Immature natural killer cell (primary cell): ENCODE measurements at places on chromosomes 11 and 22.
A peak's percentile ranks its signal among the peaks of the same experiment; 100 is the strongest.

DNA sequence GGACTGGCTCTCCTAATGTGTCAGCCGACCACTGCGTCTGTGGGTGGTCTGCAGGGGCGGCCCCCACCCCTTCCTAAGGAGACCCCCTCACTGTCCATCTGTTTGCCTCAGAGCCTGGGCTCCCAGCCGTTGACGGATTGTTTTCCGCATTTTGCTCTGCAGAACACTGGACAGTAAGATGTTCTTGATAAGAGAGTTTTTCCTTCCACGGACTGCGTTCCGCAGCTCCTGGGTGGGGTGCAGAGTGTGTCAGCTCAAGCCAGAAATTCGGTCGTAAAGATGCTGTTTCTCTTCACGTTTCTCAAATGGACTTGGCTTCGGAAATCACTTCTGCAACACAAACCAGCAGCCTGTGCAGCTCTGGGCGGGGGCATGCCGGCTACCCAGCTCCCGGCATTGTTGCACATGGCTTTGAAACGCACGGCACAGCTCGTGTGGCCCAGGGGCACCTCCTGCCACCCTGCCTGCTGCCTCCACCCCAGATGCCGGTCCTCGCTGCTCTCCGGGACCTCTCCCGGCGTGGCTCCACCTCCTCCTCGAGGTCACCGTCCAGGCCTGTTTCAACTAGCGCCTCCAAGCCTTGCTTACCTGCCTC, 2.9 kb upstream of the MRGPRG start:
- H3K4me1 ChIP-seq = peaks cover 14% of the 10 kb centered on the region
- no peak for DNase-seq
- H3K36me3 ChIP-seq = no peaks in the 10 kb centered on the region
- H3K27ac ChIP-seq = no peak overlapping the region

- no peak overlapping the region for H3K27ac ChIP-seq
- DNase-seq = no peak
- no peaks in the 10 kb centered on the region for H3K36me3 ChIP-seq
- H3K4me3 ChIP-seq = no peak overlapping the region
- peaks cover 10% of the 10 kb centered on the region for H3K4me1 ChIP-seq
Measured at GRCh38 chr11:62333768-62334167, 3.5 kb upstream of the ASRGL1 start.

- DNase-seq = no peak
- no peak overlapping the region for H3K27ac ChIP-seq
- peaks cover 16% of the 10 kb centered on the region for H3K27me3 ChIP-seq
- H3K36me3 ChIP-seq = peaks cover 4% of the 10 kb centered on the region
- no peaks in the 10 kb centered on the region for H3K4me1 ChIP-seq
Measured at GRCh38 chr11:59689015-59689414, 20.2 kb upstream of the PATL1 start.

DNA sequence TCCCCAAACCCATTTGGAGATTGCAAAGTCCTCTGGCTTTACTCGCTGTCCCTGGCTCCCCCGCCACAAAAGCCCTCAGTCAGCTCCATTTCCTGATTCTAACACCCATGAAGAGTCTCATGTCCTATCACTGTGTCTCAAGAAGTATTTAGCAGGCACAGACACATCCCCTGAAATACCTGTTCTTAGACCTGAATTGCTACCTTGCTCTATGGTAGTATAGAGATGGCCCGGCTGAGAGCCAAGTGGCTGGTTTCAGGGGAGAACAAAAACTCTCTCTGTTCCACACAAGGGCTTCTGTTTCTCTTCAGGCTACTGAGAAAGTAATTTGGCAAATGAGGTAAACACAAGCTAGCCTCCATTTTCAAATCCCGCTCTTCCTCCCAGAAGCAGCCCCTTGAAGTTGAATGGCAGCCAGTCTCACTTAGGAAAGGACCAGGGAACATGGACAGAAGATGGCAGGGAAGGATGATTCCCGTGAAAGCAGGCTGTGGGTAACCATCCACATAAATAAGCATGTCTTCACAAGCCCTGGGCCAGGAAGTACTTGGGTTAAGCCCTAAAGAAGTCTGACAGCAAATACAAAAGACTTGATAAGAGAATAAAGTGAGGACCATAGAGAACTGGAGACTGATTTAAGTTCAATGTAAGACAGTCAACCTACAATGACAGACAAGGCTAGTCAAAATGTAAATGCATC, 137.8 kb downstream of the C11orf58 start:
- no peak for DNase-seq
- no peak overlapping the region for H3K4me3 ChIP-seq
- H3K4me1 ChIP-seq = no peaks in the 10 kb centered on the region

DNA sequence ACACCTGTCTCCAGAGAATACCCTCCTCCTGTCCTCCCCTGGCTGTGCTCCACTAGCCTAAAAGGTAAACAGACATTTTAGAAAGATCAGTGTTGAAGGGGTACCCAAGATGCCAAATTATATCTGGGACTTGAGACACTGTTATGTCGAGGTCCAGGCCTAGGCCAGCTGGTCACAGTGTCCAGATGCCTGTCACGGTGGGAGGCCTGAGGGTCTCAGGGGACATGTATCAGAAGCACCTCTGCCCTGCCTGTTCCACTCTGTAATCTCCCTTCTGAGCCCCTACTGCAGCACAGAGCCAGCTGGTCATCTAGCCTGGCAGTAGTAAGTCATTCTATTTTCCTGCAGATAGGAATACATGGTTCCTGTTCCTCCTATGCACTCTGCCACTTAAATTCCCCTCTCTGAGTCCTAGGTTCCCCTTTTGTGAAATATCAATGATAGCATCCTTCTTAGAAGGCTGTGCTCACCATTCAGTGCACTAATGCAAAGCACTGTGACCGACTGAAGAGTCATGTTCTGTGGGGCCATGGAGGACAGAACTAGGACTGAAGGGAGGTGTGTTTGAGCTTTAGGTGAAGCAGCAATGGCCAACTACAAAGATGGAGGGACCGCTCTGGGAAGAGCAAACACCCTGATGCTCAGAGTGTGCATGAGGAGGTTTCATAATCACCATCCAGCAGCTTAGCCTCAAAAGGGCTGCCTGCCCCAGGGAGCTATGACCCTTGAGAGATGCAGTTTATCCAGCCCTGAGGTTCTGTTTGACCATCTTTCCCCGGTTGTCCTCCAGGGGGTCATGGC, 44.8 kb upstream of the TUB start:
- H3K4me1 ChIP-seq = peaks cover 4% of the 10 kb centered on the region
- no peak overlapping the region for H3K27ac ChIP-seq
- no peaks in the 10 kb centered on the region for H3K36me3 ChIP-seq

DNA sequence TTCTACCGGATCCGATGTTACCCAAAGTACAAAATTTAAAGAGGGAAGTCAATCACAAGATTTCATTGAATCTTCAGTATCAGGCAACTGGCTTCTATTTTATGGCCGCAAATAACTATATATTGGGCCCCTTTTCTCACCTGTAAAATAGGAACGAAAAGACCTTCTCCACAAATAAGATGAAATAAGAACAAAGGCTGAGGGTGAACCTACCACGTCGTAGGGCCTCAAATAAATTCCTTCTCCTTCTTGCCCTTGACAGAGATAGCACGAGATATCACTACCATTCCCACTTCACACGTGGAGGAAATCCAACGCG, 794 bp upstream of the EMSY start:
- H3K4me3 ChIP-seq = peak overlapping the region; percentile 97
- H3K27me3 ChIP-seq = peaks cover 1% of the 10 kb centered on the region
- no peak for DNase-seq
- no peaks in the 10 kb centered on the region for H3K36me3 ChIP-seq
- H3K27ac ChIP-seq = peak overlapping the region; percentile 94

DNA sequence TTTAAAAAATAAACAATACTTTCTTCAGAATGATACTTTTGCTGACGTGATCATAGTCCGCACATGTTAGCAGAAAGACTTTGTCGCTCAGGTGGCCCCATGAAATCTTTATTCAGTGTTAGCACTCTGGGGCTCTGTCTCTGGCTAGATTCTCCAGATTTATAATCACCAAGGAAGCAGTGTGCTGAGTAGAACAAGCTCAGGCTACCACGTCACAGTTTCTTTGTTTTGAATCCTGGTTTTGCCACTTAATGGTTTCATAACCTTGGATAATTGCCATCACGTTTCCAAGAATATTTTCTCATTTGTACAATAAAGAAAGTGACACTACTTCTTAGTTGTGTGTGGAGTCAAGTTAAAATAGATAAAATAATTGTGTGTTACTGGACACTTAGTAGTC, 3.9 kb upstream of the MUC15 start:
- no peaks in the 10 kb centered on the region for H3K27me3 ChIP-seq
- H3K4me1 ChIP-seq = no peaks in the 10 kb centered on the region
- DNase-seq = no peak

GRCh38 chr11:36328966-36329673, 33.0 kb downstream of the PRR5L start:
- no peaks in the 10 kb centered on the region for H3K4me1 ChIP-seq
- no peaks in the 10 kb centered on the region for H3K36me3 ChIP-seq
- H3K27ac ChIP-seq = no peak overlapping the region

- no peak overlapping the region for H3K27ac ChIP-seq
- no peaks in the 10 kb centered on the region for H3K4me1 ChIP-seq
- no peaks in the 10 kb centered on the region for H3K36me3 ChIP-seq
- DNase-seq = no peak
- H3K27me3 ChIP-seq = peaks cover 10% of the 10 kb centered on the region
- H3K4me3 ChIP-seq = no peak overlapping the region
Measured at GRCh38 chr11:129376658-129377341, 1.2 kb downstream of the BARX2 start.

GRCh38 chr11:110777775-110778174, 65.5 kb upstream of the ARHGAP20 start:
- H3K4me1 ChIP-seq = no peaks in the 10 kb centered on the region
- no peak overlapping the region for H3K4me3 ChIP-seq
- no peak overlapping the region for H3K27ac ChIP-seq
- DNase-seq = no peak
- H3K36me3 ChIP-seq = no peaks in the 10 kb centered on the region
- H3K27me3 ChIP-seq = no peaks in the 10 kb centered on the region

- no peaks in the 10 kb centered on the region for H3K36me3 ChIP-seq
- no peak for DNase-seq
- peaks cover 96% of the 10 kb centered on the region for H3K4me1 ChIP-seq
- H3K4me3 ChIP-seq = peak overlapping the region; percentile 83
Measured at GRCh38 chr22:23138584-23139435, 3.0 kb downstream of the RSPH14 start.

DNA sequence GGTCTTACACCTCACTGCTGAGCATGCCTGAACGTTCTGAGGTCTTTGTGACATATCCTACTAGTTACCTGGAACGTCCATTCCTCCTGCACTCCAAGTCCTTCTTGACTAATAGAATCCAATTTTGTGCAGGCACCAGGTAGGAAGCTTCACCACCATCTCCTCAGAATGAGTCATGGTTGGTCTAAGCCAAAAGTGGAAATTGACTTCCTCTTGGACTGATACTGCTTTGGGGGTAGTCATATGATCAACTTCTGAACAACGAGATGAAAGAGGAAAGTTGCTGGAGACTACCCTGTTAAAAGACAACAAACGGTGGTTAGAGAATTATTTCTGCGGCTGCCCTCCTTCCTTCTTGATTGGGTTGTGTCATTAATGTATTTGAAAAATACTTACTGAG, 374.2 kb upstream of the LARGE1 start:
- H3K27me3 ChIP-seq = no peaks in the 10 kb centered on the region
- DNase-seq = no peak
- no peak overlapping the region for H3K27ac ChIP-seq
- no peaks in the 10 kb centered on the region for H3K36me3 ChIP-seq
- H3K4me3 ChIP-seq = no peak overlapping the region

- H3K4me3 ChIP-seq = no peak overlapping the region
- DNase-seq = no peak
- no peak overlapping the region for H3K27ac ChIP-seq
- peaks cover 4% of the 10 kb centered on the region for H3K27me3 ChIP-seq
- H3K36me3 ChIP-seq = peaks cover 5% of the 10 kb centered on the region
- peaks cover 38% of the 10 kb centered on the region for H3K4me1 ChIP-seq
Measured at GRCh38 chr11:123434262-123434661, 4.2 kb downstream of the GRAMD1B start.

DNA sequence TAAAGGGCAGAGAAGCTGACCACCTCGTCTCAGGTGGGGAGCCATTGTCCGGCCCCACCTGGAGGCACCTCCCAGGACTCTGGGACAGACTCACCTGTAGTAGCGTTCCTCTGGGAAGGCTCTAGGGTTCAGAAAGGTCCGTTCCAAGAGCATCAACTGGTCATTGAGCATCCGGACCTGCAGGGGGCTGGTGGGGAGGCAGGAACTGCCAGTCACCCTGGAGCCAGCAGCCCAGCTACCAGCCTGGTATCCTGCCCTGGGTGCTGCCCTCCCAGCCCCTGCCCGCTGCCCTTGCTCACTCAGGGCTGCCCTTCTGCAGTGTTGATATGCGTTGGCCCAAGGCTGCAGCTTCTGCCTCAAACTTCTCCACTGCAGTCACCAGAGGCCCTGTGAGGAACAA, 4.7 kb downstream of the SAC3D1 start:
- H3K36me3 ChIP-seq = peaks cover 4% of the 10 kb centered on the region
- H3K4me1 ChIP-seq = peaks cover 34% of the 10 kb centered on the region
- no peak for DNase-seq
- H3K4me3 ChIP-seq = no peak overlapping the region
- H3K27me3 ChIP-seq = no peaks in the 10 kb centered on the region

DNA sequence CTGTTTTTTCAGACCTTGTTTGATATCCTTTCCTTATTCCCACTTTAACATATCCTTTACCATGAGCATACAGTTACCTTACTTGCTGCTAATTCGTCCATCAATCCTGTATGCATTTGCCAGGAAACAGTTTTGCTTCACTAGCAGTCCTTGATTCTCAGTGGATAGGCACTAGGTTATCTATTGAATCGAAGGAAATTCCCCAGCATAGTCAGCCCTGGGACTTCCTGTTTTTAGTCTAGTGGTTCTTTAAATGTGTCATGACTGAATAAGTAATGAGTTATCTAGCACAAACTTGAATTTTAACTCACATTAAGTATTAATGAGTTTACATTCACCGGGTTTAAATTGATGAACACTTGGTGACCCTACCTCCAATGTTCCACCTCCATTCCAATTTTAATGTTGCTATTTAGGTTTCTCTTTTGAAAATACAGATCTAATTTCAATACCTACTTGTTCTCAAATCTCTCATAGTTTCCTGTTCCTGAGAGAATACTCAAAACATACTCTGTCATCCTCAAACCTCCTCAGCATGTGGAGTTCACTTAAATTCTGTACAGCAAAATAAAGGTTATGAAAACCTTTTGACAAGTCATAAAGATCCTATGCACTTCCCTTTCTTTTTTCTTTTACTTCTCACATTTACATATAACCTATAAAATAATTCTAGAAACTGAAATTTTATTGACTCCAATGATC, 1375.1 kb upstream of the TENM4 start:
- H3K4me3 ChIP-seq = no peak overlapping the region
- H3K36me3 ChIP-seq = no peaks in the 10 kb centered on the region
- DNase-seq = no peak
- H3K4me1 ChIP-seq = peaks cover 10% of the 10 kb centered on the region
- H3K27me3 ChIP-seq = no peaks in the 10 kb centered on the region

- H3K4me1 ChIP-seq = peaks cover 56% of the 10 kb centered on the region
- no peak for DNase-seq
- peak overlapping the region; percentile 77 for H3K27ac ChIP-seq
- H3K27me3 ChIP-seq = peaks cover 4% of the 10 kb centered on the region
- no peak overlapping the region for H3K4me3 ChIP-seq
- peaks cover 21% of the 10 kb centered on the region for H3K36me3 ChIP-seq
Measured at GRCh38 chr11:3781423-3781822, 15.9 kb downstream of the NUP98 start.
